Activated T-helper 1 cell treated with anti-CD3 and anti-CD28 coated beads, Interleukin-12 subunit alpha, Interleukin-12 subunit beta, Interleukin-2, Interleukin-4 antibody, amounts not matched to agents 30 ng/mL and 10 ng/mL and 1 ng/mL, durations not matched to agents 14 hours and 24 hours and 36 hours (primary cell): ENCODE measurements at places on chromosomes 4 and X. TPM values are rescaled to one million over a fixed set of nuclear protein-coding genes. Genes with fewer than 3 reads are reported as not detected.

Gene OPHN1
- total RNA-seq: 0.03 and 0.05 TPM in 2 replicates

DNA sequence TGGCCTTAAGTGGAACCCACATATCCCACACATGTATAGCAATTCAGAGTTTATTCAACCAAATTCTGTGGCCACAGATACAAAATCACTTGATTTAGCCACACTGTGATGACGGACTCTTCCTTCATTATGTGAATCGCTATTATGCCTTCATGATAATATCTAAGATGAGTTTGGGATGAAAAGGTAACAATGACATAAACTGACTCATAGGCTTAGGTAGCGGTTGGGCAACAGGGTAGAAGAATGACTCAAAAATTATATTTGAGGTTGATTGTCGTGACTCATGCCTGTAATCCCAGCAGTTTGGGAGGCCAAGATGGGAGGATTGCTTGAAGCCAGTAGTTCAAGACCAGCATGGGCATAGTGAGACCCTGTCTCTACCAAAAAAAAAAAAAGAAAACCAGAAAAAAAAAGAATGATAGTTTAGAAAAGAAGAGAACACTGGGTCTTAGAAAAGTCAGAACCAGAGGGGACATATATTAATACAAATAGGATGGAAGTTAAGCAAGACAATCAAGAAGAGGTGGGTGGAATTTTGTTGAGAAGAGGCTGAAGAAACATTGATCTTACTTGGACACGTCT, 70.4 kb upstream of the USP9X start:
- no peaks in the 10 kb centered on the region for H3K36me3 ChIP-seq
- H3K4me1 ChIP-seq: peaks cover 18% of the 10 kb centered on the region
- H3K27ac ChIP-seq: no peak overlapping the region
- H3K4me3 ChIP-seq: no peak overlapping the region
- DNase-seq: no peak

GRCh38 chr4:951594-952468, 19.6 kb downstream of the TMEM175 start:
- H3K36me3 ChIP-seq: peaks cover 4% of the 10 kb centered on the region
- H3K27me3 ChIP-seq: no peaks in the 10 kb centered on the region
- H3K27ac ChIP-seq: no peak overlapping the region
- H3K4me1 ChIP-seq: no peaks in the 10 kb centered on the region
- H3K4me3 ChIP-seq: no peak overlapping the region
- no peak for DNase-seq

GRCh38 chr4:113094802-113095201, 45.3 kb downstream of the ANK2 start:
- H3K4me3 ChIP-seq: no peak overlapping the region
- peaks cover 7% of the 10 kb centered on the region for H3K27me3 ChIP-seq
- H3K36me3 ChIP-seq: no peaks in the 10 kb centered on the region
- no peak overlapping the region for H3K27ac ChIP-seq

DNA sequence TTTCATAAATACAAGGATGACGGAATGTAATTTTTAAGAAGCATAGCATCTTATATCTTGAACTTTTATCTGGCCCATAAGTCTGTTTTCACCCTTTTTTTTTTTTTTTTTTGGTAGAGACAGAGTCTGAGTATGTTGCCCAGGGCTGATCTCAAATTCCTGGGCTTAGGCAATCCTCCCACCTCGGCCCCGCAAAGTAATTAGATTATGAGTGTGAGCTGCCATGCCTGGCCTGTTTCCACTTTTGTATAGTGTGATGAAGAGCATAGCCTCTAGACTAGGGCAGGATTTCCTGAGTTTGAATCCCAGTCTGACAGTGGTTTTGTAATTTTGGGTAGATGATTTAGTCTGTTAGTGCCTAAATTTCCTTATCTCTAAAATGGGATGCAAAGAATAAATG, 11.0 kb downstream of the STIM2 start:
- H3K4me1 ChIP-seq: peaks cover 74% of the 10 kb centered on the region
- H3K27me3 ChIP-seq: no peaks in the 10 kb centered on the region
- DNase-seq: no peak
- H3K4me3 ChIP-seq: no peak overlapping the region
- peaks cover 12% of the 10 kb centered on the region for H3K36me3 ChIP-seq

DNA sequence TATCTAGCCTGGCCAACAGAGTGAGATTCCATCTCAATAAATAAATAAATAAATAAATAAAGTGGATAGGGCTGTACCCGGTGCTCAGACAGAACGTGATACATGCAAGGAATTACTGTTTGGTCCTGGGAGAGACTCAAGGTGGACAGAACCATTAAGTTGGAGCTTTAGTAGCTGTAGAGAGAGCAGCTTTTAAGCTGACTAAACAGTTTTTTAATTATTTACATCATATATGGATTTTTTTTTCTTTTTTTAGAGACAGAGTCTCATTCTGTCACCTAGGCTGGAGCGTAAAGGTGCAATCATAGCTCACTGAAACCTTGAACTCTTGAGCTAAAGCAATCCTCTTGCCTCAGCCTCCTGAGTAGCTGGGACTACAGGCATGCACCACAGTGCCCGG, 92.5 kb upstream of the ATP6AP2 start:
- peaks cover 2% of the 10 kb centered on the region for H3K27me3 ChIP-seq
- H3K36me3 ChIP-seq: no peaks in the 10 kb centered on the region
- no peak for DNase-seq
- no peak overlapping the region for H3K27ac ChIP-seq
- no peak overlapping the region for H3K4me3 ChIP-seq

GRCh38 chr4:48275247-48275646, 5.6 kb upstream of the TEC start:
- no peaks in the 10 kb centered on the region for H3K36me3 ChIP-seq
- H3K27me3 ChIP-seq: peaks cover 4% of the 10 kb centered on the region
- H3K4me3 ChIP-seq: no peak overlapping the region
- peaks cover 3% of the 10 kb centered on the region for H3K4me1 ChIP-seq

DNA sequence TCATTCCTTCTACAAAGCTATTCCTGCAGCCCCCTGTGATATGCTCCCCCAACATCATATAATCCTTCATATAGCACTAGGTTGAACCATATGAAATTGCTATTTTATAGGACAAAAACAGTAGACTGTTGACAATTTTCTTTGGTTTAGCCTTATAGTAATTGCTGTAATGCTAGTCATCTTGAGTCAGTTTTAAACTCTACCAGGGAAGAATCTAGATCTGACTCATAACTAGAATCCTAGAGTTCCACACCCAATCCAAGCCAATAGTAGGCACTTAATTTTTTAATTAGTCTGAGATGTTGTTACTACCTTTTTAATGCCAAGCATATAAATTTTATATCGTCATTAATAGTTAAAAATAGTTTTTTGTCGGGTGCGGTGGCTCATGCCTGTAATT, 136.8 kb downstream of the CHRNA9 start:
- H3K27ac ChIP-seq: peak overlapping the region; percentile 46
- peaks cover 2% of the 10 kb centered on the region for H3K27me3 ChIP-seq
- peaks cover 3% of the 10 kb centered on the region for H3K36me3 ChIP-seq
- DNase-seq: no peak
- H3K4me1 ChIP-seq: peaks cover 32% of the 10 kb centered on the region
